ENCODE measurements at places on chromosomes 1 and 21. TPM values are rescaled to one million over a fixed set of nuclear protein-coding genes. Genes with fewer than 3 reads are reported as not detected.

Gene C4BPA
- total RNA-seq, result not detected

Gene HHIPL2
- total RNA-seq, result not detected

Gene KCNE1
- 3.8 TPM for total RNA-seq

Gene INAVA
- 333 TPM for total RNA-seq

Gene BRINP2
- total RNA-seq, result not detected

Gene GMEB1
- 15.7 TPM for total RNA-seq

Gene MPL
- not detected for total RNA-seq

DNA sequence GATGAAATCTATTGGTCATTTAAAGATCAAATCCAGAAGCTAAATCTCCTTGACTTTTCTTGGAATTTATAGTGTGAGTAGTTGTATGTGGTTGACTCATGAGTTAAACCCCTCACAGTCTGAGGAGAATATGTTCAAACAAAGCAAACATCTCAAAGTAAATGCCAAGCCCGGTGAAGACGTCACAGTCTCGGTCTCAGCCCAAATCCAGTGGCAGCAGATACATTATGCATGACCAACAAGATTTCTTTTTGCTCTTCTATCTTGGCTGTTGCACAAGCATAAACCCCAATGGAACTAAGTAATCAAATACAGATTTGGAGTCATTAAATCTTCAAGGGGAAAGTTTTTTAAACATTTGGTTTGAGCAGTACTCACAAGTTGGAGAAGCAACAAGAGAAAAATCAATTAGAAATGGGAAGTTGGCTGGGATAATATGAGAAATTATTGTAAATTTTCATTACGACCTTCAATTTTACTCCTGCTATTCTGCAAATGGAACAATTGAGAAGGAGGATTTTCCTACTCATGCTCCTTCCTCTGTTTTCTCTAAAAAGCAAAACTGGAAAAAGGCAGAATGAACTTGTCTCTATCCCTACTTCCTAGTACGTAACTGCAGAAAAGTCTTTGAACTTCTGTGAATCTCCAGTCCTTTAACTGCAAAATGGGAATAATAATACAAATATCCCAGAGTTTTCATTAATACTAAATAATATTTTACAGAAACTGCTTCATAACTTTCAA is 575.8 kb downstream of the NUF2 start:
- no peaks in the 10 kb centered on the region for H3K27me3 ChIP-seq
- no peaks in the 10 kb centered on the region for H3K36me3 ChIP-seq
- H3K4me1 ChIP-seq, result no peaks in the 10 kb centered on the region
- DNase-seq, result no peak
- H3K4me3 ChIP-seq, result no peak overlapping the region

- H3K4me3 ChIP-seq, result no peak overlapping the region
- no peak for DNase-seq
- no peaks in the 10 kb centered on the region for H3K4me1 ChIP-seq
- H3K27ac ChIP-seq, result no peak overlapping the region
- H3K27me3 ChIP-seq, result no peaks in the 10 kb centered on the region
Observed at GRCh38 chr1:118202076-118202608, 17.1 kb upstream of the SPAG17 start.

- no peaks in the 10 kb centered on the region for H3K36me3 ChIP-seq
- H3K27ac ChIP-seq, result no peak overlapping the region
- no peak overlapping the region for H3K4me3 ChIP-seq
- no peaks in the 10 kb centered on the region for H3K4me1 ChIP-seq
- DNase-seq, result no peak
- no peaks in the 10 kb centered on the region for H3K27me3 ChIP-seq
Observed at GRCh38 chr21:40947713-40948112, 100.8 kb upstream of the DSCAM start.

GRCh38 chr1:43634721-43635120 is 15.2 kb upstream of the KDM4A start:
- no peaks in the 10 kb centered on the region for H3K4me1 ChIP-seq
- H3K27me3 ChIP-seq, result no peaks in the 10 kb centered on the region
- DNase-seq, result no peak
- H3K27ac ChIP-seq, result no peak overlapping the region
- H3K36me3 ChIP-seq, result no peaks in the 10 kb centered on the region

GRCh38 chr1:153957744-153958110 is 685 bp downstream of the CRTC2 start:
- no peaks in the 10 kb centered on the region for H3K36me3 ChIP-seq
- no peaks in the 10 kb centered on the region for H3K27me3 ChIP-seq

DNA sequence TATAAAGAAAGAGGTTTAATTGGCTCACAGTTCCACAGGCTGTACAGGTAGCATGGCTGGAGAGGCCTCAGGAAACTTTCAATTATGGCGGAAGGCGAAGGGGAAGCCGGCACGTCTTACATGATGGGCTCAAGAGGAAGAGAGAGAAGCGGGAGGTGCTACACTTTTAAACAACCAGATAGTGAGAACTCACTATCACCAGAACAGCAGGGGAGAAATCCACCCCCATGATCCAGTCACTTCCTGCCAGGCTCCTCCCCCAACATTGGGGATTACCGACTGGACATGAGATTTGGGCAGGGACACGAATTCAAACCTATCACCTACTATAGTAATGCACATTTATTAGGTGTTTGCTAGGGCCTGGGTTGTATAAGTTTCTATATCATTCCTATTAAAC is 117.8 kb downstream of the ZMYM4 start:
- no peak overlapping the region for H3K27ac ChIP-seq
- H3K36me3 ChIP-seq, result peaks cover 54% of the 10 kb centered on the region
- H3K4me3 ChIP-seq, result no peak overlapping the region
